Stimulated activated memory B cell treated with anti-CD40 and anti-IgM and Interleukin-4, amounts not matched to agents 10 μg/mL and 1 μg/mL and 100 μg/mL, for 72 hours (primary cell): ENCODE measurements at places on chromosomes 6 and 20.

DNA sequence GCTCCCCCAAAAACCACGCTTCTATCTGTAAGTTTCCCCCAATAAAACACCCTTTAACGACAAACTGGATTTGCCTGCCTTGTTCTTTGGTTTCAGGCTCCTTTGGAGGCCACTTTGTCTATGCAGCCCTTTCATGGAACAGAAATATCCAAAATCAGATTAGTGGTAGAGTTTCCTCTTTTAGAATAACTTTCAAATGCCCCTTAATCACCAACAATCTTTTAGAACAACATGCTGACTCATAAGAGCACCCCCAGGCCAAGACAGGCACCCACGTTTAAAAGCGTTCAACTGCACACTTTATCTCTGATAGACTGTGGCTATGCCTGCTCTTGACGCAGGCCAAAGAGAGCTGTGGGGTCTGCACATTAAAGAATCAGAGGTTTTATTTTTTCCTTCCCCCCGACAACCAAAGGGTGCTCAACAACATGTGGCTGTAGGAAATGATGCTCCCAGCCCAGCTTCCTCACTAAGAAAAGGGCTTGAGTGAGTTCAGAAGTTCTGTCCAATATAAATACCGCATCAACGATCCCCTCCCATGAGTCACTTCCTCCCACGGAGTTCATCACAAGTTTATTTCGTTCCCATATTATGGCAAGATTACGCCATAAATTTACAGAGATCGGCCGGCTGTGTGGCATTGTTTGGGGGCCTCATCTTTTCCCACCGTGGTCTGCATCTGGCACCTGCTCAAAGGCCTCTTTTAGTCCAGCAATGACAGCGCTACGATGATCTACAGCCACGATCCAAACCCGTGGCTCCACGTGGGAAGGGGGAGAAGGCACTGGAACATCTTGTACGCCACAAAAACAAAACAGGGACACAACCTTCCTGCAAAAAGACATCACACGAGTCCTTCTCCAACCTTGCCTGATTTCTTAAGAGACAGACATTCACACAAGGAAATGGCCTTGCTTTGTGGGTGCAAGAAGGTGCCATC is 88.8 kb upstream of the NFATC2 start:
- ATAC-seq = peak; percentile 41

GRCh38 chr6:50653253-50653652 is 60.1 kb upstream of the TFAP2D start:
- no peak for ATAC-seq

DNA sequence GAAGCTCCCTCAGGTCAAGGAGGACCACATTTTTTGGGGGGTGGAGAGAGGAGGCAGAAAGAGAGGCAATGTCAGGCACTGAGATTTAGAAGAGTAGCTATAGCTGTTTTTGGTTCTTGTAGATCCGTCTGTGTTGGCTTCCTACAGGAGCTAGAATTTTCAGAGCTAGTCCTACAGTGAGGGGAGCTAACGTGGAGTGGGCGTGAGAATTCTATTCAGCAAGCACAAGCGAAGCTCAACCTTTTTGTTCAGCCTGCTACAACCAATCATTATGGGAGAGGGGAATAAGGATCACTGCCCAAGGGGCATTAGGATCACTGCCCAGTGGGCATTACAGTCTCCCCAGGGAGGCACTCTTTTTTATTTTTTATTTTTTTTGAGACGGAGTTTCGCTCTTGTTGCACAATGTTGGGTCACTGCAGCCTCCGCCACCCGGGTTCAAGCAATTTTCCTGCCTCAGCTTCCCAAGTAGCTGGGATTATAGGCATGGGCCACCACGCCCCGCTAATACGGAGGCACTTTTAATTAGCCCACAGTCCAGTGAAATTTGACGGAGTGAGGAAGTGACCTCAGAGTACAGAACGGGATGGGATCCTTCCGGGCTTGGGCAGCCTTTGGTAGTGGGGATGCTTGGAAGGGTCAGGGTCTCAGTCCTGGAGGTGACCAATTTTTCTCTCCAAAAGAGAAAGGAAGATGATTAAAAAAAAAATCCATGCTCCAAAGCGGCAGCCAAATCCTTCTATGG is 1.1 kb upstream of the PANK2 start:
- ATAC-seq = no peak

GRCh38 chr6:46821458-46821881 is 28.3 kb downstream of the MEP1A start:
- ATAC-seq = no peak

DNA sequence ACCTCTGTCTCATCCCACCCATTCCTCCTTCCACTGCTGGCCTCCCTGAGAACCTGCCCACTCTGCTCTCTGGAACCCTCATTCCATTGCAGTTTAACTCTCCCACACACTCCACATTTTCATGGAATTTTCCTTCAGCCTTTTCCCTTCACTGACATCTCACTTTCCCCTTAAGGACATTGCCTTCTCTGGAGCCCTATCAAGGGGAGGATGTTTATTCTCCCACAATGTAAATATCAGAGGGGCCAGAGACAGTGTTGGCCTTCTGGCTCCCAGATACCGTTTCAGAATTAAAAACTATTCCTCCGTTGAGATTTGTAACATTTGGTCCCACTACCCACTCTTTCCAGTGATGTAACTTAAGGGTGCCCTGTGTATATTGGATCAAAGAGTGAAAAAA is 199.5 kb upstream of the KCNK16 start:
- ATAC-seq = no peak

DNA sequence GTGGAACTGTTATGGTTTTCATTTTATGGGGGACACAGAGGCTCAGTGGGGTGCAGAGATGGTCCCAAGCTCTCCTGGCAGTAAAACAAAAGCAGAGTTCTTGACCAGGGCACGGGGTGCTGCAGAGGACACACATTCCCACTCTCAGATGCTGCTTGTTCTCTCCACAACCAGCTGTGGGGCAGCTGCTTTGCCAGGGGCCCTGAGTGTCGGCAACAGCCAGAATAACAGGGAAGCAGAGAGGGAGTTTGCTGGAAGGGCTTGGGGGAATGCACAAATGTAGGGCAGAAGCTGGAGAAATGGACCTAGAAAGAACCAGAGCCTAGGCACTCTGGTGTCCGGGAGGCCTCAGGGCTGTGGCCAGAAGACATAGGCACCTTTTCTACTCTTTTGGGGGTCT is 93.7 kb downstream of the CDH26 start:
- ATAC-seq = no peak

DNA sequence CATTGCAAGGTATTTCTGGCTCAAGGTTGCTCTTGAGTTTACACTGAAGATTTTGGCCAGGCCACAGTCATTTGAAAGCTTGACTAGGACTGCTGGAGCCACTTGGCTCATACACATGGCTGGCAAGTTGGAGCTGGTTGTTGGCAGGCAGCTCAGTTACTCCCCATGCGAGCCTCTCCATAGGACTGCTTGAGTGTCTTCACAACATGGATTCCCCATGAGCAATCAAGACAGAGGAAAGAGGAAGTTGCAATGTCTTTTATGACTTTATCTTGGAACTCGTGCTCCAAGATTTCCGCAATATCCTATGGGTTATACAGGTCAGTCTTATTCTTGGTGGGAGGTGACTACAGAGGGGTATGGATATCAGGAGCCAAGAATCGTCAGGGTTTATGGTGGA is 1.4 kb upstream of the MANBAL start:
- ATAC-seq = no peak

GRCh38 chr6:153392156-153392555 is 261.1 kb upstream of the RGS17 start:
- no peak for ATAC-seq

GRCh38 chr20:277496-277781 is 13.1 kb downstream of the C20orf96 start:
- no peak for ATAC-seq

DNA sequence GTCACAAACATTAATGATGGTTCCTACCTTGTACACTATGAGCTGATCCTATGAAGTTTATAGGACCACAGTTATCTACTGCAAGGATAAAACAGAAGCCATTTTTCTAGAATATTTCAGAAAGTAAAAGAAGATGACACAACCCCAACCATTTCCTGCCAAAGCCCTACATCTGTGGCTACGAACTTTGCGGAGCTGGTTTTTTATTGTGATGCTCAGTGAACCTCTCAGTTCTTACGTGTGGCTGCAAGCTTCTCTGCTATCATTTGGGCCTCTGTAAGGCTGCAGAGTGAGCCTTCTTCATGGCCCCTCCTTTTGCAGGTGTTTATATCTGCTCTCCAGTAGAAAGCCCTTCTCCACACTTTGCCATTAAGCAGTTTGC is 17.8 kb upstream of the TAGAP start:
- ATAC-seq = peak; percentile 89

DNA sequence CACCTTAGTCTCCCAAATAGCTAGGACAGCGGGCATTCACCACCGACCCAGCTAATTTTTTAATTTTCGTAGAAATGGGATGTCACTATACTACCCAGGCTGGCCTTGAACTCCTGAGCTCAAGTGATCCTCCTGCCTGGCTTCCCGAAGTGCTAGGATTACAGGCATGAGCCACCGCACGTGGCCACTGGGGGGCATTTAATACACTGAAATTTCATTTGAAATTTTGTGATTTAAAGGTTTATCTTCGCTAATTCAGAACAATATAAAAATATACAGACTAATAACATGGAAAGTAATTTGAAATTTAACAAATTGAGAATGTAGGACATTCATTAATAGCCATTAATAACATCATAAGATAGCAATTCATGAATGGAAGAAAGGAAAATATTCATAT is 20.5 kb upstream of the TBC1D32 start:
- ATAC-seq = no peak

DNA sequence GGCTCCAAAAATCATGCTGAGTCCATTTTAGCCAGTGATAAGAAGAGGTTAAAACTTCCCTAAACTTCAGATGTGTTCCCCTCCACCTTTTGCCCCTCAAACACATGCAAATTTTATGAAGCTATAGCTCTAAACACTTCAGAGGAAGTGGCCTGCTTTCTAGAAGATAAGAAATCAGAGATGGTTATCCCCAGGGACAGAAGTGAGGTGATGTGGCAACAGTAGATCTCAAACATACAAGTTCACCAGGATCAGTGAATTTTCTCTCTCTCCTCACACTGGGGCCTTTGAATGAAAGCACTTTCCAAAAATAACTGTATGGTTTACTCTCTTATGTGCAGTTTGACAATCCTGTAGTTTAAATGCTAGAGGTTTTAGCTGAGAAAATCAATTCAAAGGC is 332.0 kb downstream of the BTBD9 start:
- ATAC-seq = peak; percentile 90

- ATAC-seq = no peak
These were observed 130.8 kb downstream of the TPBG start for GRCh38 chr6:82494367-82494766.

DNA sequence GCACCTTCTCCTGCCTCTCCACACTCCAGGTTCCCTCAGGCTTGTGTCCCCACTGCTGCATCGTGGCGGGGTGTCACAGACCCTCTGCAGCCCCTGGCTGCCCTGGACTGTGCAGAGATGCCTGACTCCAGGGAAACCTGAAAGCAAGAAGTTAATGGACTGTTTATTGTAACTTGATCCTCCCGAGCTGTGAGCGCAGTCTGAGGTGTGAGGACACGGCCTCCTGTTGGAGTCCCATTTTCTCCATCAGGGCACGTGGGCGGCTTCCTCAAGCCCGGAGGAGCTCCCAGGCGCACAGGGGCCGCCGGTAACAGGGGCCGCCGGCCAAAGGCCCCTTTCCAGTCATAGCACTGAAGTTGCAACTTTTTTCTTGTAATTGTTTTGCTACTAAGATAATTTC is 16.9 kb downstream of the RBM38 start:
- no peak for ATAC-seq
